ENCODE measurements at places on chromosomes 3 and 15.
A peak's percentile ranks its signal among the peaks of the same experiment; 100 is the strongest.

GRCh38 chr3:144324076-144324475 lies 352.5 kb downstream of the DIPK2A start:
- no peaks in the 10 kb centered on the region for H3K36me3 ChIP-seq
- no peak for DNase-seq
- peaks cover 3% of the 10 kb centered on the region for H3K27me3 ChIP-seq
- H3K27ac ChIP-seq = peak overlapping the region; percentile 37
- H3K4me3 ChIP-seq = no peak overlapping the region

DNA sequence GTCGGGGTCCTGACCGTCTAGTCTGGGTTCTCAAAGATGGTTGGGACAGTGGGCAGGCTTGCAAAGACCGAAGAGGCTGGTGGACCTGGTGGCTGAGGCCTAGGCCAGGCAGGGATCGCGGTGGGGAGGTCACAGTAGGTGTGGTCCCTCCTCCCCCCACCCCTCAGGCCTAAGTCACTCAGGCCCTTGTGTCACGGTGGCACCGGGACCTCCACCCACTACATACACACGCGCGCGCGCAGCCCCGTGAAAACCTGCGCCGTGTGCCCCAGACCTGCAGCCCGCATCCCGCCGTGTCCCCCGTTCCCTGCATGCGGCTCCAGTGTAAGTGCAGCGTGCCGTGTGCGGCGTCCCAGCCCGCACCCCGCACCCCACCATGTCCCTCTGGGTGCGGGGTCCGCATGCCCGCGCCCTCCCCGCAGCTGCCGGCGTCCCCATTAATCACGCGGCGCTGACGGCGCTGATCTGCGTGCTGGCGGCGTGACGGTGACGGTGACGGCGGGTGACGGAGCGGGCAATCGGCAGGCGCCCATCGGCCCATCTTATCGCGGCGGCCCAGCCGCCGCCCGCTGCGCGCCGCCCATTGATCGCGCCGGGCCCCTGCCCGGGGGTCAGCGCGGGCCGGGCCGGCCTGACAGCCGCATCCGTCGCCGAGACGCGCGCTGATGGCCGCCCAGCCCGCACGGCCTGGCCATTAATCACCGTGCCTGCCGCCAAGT lies 24.4 kb downstream of the SEC61A1 start:
- peaks cover 10% of the 10 kb centered on the region for H3K4me1 ChIP-seq
- peak overlapping the region; percentile 76 for H3K4me3 ChIP-seq
- H3K27ac ChIP-seq = no peak overlapping the region
- H3K36me3 ChIP-seq = peaks cover 5% of the 10 kb centered on the region
- no peaks in the 10 kb centered on the region for H3K27me3 ChIP-seq

DNA sequence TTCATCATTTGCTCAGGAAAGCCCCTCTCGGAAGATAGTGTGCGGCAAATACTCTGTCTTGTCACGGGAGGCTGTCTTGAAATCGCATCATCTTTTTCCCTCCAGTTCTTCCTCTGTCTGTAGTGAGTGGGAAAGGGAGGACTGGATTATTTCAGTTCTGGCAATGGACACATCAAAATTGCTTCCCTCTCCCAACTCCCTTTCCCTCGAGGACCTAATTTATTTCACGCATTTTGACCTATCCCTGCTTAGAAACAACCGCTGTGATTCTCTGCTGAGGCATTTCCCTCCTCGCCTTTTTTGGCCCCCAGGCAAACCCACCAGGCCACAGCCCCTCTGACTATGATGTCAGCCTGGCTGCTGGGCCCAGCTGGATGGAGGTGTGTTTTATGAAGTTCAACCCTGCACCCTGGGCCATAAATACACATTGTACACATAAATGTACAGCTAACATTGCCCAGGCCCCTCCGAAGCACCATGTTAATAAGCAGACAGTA lies 138.7 kb upstream of the LRTM1 start:
- H3K36me3 ChIP-seq = no peaks in the 10 kb centered on the region
- H3K4me1 ChIP-seq = peaks cover 17% of the 10 kb centered on the region
- DNase-seq = no peak
- no peak overlapping the region for H3K4me3 ChIP-seq
- H3K27ac ChIP-seq = peak overlapping the region; percentile 64

DNA sequence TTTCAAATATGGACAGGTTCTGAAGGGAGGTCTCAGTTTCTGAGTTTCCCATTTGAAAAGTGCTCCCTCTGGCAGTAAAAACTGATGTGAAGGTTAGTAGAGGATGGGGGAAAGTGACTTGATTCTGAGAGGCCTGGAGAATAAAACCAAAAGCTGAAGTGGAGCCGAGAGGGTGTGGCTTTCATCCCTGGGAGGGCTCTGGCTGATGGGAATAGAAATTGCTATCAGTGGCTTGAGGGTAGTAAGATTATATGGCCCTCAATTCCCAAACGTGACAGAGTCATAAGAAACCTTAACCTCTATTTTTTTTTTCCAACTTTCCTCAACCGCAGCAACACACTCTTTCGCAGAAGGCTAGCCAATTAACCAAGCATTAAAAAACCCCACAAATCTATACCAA lies 185.9 kb downstream of the MEIS2 start:
- H3K36me3 ChIP-seq = peaks cover 48% of the 10 kb centered on the region
- no peak overlapping the region for H3K27ac ChIP-seq
- DNase-seq = no peak
- no peak overlapping the region for H3K4me3 ChIP-seq
- no peaks in the 10 kb centered on the region for H3K27me3 ChIP-seq
- H3K4me1 ChIP-seq = peaks cover 48% of the 10 kb centered on the region

DNA sequence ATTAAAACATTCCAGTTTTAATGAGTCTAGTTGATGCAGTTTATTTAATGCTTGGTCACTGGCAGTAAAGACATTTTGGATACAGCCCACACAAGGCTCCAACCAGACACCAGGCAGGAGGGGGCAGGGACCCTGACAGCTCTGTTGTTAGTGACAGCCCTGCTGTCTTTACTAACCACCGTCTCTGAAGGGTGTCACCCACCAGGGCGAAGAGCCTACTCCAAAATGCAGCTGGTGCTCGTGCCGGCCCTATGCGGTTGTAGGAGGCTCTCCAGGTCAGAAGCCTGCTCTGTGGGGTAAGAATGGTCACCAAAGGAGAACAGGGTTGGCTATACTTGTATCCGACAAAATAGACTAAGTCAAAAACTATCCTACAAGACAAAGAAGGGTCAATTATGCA lies 132.2 kb downstream of the ATP10A start:
- H3K4me1 ChIP-seq = no peaks in the 10 kb centered on the region
- no peak overlapping the region for H3K4me3 ChIP-seq
- no peaks in the 10 kb centered on the region for H3K27me3 ChIP-seq
- no peak for DNase-seq
- H3K27ac ChIP-seq = no peak overlapping the region
